ENCODE measurements at places on chromosomes 12 and 14.

DNA sequence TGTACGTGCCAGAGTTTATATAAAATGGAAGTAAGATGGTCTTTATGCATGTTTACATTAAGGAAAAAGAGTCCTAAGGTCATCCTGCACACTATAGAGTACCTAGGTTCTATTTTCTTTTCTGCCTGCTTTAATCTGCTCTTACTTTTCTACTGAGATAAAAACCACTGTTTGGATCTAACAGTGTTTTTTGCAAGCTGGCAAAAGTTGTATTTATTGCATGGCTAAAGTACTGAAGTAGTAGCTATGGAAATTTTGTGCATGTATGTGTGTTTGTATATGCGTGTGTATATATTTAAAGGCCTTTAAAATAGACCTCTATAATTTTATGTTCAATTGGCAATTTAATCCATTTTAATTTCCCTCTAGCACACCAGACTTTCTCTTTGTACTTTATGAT lies 98.3 kb upstream of the CPSF6 start:
- DNase-seq, result no peak

GRCh38 chr12:57005980-57006808 lies at the start of gene ZBTB39:
Gene ZBTB39 (minus strand): TSS chr12:57006546. CDS start chr12:57004917, 1,629 bp downstream.
- DNase-seq, result no peak

DNA sequence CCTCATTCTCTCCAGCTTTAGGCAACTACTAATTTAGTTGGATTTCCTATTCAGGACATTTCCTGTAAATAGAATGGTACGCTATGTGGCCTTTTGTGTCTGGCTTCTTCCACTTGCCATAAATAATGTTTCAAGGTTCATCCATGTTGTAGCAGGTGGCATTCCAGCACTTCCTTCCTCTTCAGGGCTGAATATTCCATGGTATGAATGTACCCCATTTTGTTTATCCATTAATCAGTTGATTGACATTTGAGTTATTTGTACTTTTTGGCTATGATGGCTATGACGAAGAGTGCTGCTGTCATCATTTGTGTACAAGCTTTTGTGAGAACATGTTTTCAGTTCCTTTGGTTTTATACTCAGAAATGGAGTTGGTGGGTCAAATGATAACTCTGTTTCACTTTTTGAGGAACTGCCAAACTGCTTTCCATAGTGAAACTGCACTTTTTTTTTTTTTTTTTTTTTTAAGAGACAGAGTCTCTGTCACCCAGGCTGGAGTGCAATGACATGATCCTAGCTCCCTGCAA lies 6.5 kb upstream of the CDK2AP1 start:
- no peak for DNase-seq

DNA sequence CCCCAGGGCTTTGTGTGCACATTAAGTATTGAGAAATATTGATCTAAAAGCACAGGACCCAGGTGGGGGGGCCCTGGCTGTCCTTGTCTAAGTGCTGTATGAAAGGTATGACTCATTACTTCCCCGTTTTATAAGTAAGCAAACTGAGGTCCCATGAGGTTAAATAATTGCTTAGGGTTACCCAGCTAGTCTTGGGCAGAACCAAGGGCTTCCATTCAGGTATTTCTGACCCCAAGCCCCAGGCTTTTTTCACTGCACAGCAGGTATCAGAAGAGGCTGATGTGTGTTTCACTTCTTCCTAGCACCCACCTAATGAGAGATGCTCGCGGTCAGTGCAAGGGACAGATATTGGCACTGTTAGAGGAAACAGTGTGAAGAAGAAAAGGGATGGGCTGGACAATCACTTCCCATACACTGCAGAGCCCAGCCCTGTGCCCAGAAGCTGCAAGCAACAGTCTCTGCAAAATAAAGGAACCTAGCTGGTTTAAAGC lies 4.7 kb upstream of the TC2N start:
- DNase-seq, result no peak

GRCh38 chr14:35384455-35385041 lies 20.0 kb downstream of the NFKBIA start:
- no peak for DNase-seq

DNA sequence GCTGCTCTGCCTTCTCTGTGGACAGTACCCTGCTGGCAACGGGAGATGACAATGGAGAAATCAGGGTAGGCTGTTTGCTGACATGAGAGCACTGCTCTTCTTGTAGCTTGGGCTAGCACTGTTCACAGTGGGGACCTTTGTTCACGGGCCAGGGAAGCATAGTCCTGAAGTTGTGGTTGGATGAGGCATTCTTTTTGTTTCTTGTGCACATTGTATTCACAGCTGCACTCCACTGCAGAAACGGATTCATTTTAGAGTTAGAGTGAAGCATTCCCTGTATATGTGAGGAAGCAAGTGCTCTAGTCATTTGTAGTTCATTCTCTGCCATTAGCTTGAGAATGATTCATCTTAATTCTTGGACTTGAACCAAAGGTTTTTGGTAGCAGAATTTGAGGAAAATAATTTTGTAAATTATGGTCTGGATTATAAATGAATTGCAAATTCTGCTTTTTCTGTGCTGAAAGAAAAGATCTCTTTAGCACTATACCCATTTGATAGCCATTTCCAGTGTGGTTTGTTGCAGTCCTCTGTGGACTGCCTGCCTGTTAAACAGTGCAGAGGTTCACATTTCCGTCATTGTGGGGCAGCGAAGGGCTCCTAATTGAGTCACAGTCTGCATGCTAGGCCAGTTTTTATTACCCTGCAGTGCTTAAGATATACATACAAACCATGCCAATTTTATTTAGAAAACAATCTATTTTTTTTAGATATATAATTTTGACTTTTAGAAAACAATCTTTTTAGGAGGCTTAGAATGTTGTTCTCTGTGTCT lies 80.6 kb downstream of the APAF1 start:
- no peak for DNase-seq

GRCh38 chr14:36405589-36406274 lies 85.3 kb upstream of the MBIP start:
- no peak for DNase-seq

GRCh38 chr12:107330831-107331431 lies 237.6 kb upstream of the CRY1 start:
- no peak for DNase-seq

GRCh38 chr12:54523637-54524036 lies 25.8 kb upstream of the PDE1B start:
- DNase-seq, result no peak

- DNase-seq, result no peak
Measured at GRCh38 chr12:90244232-90244631, 535.6 kb upstream of the ATP2B1 start.

DNA sequence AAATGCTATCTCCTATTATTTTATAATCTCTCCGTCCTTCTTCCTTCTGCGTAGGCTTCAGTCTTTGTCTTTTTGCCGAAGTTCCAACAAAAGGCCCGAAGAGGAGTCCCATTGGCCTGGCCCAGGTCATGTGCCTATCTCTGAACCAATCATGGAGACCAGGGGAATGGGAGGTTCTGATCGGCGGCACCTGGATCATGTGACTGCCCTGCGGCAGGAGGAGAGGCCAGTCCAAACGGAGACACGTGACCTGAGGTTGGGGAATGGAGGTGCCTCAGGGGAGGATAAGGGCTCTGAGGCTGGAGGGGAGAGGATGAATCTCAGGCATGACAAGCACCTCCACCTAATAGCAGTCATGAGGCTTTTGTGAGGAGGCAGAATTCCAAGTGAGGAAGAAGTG lies 86.0 kb downstream of the AACS start:
- no peak for DNase-seq

- no peak for DNase-seq
Measured at GRCh38 chr12:12007713-12008231, 63.0 kb upstream of the BCL2L14 start.

DNA sequence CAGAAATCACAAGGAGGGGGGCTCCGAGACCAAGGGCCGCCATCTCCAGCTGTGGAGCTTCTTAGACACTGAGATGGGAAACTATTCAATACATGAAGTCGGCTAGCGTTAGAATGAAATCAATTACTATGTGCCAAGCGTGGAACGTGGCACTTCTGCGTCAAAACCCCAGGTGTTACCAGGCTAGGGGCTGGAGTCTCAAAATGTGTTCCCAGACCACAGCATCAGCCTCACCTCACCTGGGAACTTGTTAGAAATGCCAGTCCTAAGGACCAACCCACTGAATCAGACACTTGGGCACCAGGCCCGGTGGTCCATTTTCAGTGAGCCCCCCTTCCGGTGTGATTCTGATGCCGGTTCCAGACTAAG lies 5.0 kb upstream of the SETD1B start:
- no peak for DNase-seq

- DNase-seq, result no peak
Measured at GRCh38 chr12:108721824-108722223, 9.5 kb downstream of the CORO1C start.

DNA sequence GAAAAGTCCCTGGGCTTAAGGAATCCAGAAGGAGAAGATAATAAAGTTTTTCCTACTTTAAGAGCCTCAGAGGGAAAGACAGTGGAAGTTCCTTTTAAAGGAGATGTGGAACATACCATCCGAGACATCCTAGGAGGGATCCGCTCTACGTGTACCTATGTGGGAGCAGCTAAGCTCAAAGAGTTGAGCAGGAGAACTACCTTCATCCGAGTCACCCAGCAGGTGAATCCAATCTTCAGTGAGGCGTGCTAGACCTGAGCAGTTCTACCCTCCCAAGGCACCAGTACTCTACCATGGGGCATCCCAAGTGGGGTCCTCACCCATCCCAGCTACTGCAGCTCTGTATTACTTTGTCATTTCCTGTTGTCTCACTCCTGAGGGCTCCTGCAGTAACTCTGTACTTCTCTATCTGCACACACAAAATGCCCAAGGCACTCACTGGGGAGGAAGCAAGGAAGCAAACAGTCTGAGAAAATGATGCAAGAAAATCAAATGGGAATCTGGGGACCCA lies 3.8 kb downstream of the TINF2 start:
- no peak for DNase-seq

DNA sequence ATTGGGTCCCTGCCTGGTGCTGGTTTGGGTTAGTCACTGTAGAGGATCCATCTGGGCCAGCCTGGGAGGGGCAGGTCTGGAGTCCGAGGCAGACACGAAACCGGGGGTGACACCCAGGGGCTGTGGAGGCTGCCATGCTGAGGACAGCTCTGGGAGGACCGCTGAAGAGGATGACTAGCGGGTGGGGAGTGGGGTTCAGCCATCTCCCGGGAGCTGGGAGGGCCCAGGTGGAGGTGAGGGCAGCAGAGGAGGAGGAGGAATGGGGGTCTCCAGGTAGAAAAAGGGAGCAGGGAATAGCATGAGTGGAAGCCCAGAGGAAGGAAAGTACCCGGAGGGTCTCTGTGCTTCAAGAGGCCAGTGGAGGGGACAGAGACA lies 4.0 kb upstream of the DIO3 start:
- DNase-seq, result no peak

DNA sequence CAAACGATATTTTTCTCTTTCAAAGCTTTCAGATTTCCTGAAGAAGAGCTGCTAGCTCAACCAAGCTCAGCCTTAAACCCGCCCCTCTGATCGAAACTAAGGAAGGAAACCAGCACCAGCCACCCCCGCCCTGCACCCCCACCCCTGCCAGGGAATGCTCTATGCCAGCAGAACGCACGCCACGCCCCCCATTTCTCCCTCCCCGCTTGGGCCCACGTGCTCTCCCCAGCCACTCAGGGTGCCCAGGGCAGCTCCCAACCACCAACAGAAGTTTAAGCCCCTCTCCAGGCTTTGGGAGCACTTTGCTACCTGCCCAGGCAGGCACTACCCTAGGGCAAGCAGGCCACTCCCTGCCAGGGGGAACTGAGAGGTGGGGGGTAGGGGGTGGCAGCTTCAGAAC lies 18.8 kb upstream of the KRT78 start:
- DNase-seq, result no peak

- DNase-seq, result no peak
Measured at GRCh38 chr12:45475594-45475993, 253.9 kb upstream of the ARID2 start.

- DNase-seq, result no peak
Measured at GRCh38 chr14:32383364-32384009, 54.4 kb downstream of the AKAP6 start.

- no peak for DNase-seq
Measured at GRCh38 chr12:48998497-48999353, 450 bp downstream of the DDN start.

DNA sequence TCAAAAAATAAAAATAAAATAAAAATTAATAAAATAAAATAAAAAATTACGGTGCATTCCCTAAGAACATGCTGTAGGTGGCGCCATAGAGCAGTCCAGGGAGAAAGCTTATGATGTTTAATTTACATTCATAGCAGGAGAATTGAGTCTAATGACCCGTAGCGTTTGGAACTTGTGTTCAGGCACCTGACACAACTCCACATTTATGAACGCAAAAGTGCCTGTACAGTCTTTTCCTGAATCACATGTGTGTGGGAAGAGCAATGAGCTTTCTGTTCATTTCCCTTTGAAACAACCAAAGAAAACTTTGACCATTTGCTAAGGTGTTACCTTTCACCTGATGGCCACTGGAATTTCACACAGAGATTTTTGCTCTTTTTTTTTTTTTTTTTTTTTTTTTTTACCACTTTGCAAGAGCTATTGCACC lies 60.6 kb upstream of the KCNA1 start:
- DNase-seq, result no peak

- no peak for DNase-seq
Measured at GRCh38 chr12:123834845-123835244, 72.7 kb downstream of the DNAH10 start.

- DNase-seq, result no peak
Measured at GRCh38 chr14:100726550-100727085, at the start of gene DLK1. Gene DLK1 (plus strand): TSS chr14:100726892. CDS start chr14:100727069, 177 bp downstream.

DNA sequence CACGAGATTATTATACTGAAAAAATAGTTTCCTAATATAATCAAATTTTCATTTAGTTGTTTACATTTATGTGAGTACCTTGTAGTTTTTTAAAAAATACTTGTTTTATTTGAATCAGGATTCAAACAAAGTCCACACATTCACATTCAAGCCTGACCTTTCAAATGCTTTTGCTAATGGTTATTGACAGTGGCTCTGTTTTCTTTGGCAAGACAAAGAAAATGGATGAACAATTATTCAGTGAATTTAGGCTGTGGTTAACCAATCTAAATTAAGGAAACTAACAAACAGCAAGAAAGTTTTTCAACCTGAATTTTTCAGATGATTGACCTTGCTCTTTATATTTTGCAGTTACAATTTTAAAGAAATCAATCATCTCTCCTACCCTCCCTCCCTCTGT lies 9.7 kb downstream of the SLC4A8 start:
- DNase-seq, result no peak

GRCh38 chr12:45130881-45131281 lies 80.0 kb upstream of the DBX2 start:
- peak; percentile 2 for DNase-seq
